Activated CD4-positive, alpha-beta T cell treated with anti-CD3 and anti-CD28 coated beads, Interleukin-2, amount 10 ng/mL, durations not matched to agents 24 days and 14 days (primary cell): ENCODE measurements at places on chromosomes 7 and 10. TPM values are rescaled to one million over a fixed set of nuclear protein-coding genes. Genes with fewer than 3 reads are reported as not detected.

- peak overlapping the region; percentile 50 for H3K4me3 ChIP-seq
- H3K4me1 ChIP-seq = peaks cover 20% of the 10 kb centered on the region
- H3K27ac ChIP-seq = peak overlapping the region; percentile 87
Measured at GRCh38 chr10:5629303-5630111, 36.9 kb downstream of the ASB13 start.

GRCh38 chr7:124100190-124100589 is 67.3 kb upstream of the TMEM229A start:
- H3K27ac ChIP-seq = no peak overlapping the region
- no peaks in the 10 kb centered on the region for H3K36me3 ChIP-seq
- no peaks in the 10 kb centered on the region for H3K27me3 ChIP-seq
- no peak for DNase-seq

GRCh38 chr10:3671386-3671955 is 113.5 kb downstream of the KLF6 start:
- DNase-seq = no peak
- H3K27me3 ChIP-seq = peaks cover 5% of the 10 kb centered on the region
- H3K4me3 ChIP-seq = no peak overlapping the region
- H3K4me1 ChIP-seq = peaks cover 32% of the 10 kb centered on the region
- H3K36me3 ChIP-seq = no peaks in the 10 kb centered on the region

- H3K36me3 ChIP-seq = no peaks in the 10 kb centered on the region
- no peak for DNase-seq
- no peak overlapping the region for H3K4me3 ChIP-seq
- H3K27ac ChIP-seq = no peak overlapping the region
- H3K27me3 ChIP-seq = no peaks in the 10 kb centered on the region
- no peaks in the 10 kb centered on the region for H3K4me1 ChIP-seq
Measured at GRCh38 chr10:82762641-82763040, 887.6 kb downstream of the NRG3 start.

- H3K27me3 ChIP-seq = no peaks in the 10 kb centered on the region
- H3K27ac ChIP-seq = no peak overlapping the region
- peaks cover 29% of the 10 kb centered on the region for H3K36me3 ChIP-seq
- DNase-seq = no peak
- peaks cover 28% of the 10 kb centered on the region for H3K4me1 ChIP-seq
Measured at GRCh38 chr7:22989643-22990587, 24.0 kb downstream of the HYCC1 start.

GRCh38 chr10:3090914-3091787 is 23.8 kb downstream of the PFKP start:
- peak overlapping the region; percentile 89 for H3K27ac ChIP-seq
- H3K4me1 ChIP-seq = peaks cover 66% of the 10 kb centered on the region
- H3K27me3 ChIP-seq = no peaks in the 10 kb centered on the region
- peak; percentile 72 for DNase-seq
- H3K36me3 ChIP-seq = peaks cover 64% of the 10 kb centered on the region
- peak overlapping the region; percentile 74 for H3K4me3 ChIP-seq

DNA sequence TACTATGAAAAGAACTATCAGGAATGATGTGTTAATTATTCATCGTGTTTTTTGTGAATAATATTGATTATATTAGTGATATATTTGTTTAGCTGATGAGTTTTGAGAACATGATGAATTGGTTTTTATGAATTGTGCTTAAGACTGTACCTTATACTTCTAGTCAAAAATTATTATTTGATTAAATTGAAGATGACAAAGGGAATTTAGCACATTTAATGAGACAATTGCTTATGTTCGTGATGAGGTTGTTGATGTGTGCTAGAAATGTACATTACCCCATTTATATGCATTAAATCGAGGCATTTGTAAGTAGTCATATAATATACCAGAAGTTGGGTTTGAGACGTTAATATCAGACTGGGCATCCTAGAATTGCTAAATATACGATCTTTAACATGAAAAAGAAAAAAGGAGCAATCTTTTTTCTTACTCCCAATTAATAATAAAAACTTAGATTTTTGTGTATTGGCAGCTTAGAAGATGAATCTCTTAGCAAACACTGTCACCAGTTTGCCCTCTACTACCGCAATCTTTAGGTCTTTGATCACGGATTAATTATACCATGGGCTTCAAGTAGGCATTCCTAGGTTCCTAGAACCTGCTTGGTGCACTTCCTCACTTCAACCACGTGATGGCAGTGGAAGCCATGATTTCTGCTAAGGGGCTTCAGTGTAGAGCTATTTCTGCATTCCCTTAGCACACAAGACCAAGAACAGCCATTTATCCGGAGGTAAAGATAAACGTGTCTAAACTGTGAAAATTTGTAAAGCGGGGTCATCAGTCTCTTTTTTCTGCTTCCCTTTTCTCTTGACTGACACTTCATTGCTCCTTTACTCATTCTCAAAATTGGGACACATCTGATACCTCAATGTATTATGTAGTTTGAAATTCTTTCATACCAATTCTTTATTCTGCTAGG is 1.6 kb downstream of the KLHDC10 start:
- H3K27me3 ChIP-seq = no peaks in the 10 kb centered on the region
- H3K4me1 ChIP-seq = peaks cover 27% of the 10 kb centered on the region
- H3K36me3 ChIP-seq = peaks cover 8% of the 10 kb centered on the region
- H3K4me3 ChIP-seq = peak overlapping the region; percentile 4
- DNase-seq = peak; percentile 88

DNA sequence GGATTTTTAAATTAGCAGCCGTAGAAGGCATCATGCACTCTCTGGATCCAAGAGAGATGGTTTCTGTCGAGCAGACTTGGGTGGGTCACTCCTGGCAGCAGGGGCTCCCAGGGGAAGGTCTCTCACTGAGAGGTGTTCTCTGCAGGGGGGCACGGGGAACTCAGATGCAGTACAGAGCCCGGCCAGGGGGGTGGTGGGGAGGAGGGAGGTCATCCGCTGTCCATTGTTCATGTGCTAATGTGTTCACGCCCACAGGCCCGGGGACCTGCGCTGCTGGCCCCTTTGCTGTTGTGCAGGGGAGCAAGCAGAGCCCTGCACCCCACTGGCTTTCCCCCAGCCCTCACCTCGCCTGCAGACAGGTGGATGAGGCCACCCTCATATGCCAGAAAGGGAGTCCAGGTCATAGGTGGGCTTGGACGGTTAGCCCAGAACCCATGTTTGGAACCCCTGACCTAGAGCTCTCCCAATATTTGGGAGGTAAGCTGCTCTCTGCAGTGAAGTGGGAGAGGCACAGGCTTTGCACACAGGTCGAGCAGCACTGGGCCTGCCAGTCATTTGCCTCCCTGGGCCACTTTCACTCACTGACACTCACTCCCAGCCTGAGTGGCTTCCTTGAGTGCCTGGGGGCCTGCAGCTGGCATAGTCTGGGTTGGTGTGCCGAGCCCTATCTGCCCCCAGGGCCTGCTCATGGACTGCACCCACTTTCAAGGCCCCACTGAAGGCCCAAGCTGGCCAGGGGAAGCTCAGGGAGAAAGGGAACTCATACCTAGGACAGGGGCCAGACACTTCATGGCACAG is 12.6 kb upstream of the TBRG4 start:
- DNase-seq = no peak
- H3K4me1 ChIP-seq = peaks cover 13% of the 10 kb centered on the region
- H3K27ac ChIP-seq = peak overlapping the region; percentile 87

DNA sequence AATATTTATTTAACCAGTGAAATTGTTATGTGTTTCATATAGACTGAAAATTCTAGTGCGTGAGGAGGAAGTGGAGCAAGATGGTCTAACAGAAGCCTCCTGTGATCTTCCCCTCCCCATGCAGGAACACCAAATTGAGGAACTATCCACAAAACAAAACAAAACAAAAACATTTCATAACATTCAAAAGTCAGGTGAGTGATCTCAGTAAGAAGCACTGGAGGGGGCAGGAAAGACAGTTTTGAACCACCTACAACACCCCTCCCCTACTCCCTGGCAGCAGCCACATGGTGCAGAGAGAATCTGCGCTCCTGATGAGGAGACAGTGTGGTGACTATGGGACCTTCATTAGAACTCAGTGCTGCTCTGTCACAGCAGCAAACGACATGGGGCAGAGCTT is 221.9 kb upstream of the SEMA3C start:
- H3K27me3 ChIP-seq = no peaks in the 10 kb centered on the region
- no peaks in the 10 kb centered on the region for H3K4me1 ChIP-seq
- no peak for DNase-seq
- H3K27ac ChIP-seq = no peak overlapping the region
- no peaks in the 10 kb centered on the region for H3K36me3 ChIP-seq
- no peak overlapping the region for H3K4me3 ChIP-seq

DNA sequence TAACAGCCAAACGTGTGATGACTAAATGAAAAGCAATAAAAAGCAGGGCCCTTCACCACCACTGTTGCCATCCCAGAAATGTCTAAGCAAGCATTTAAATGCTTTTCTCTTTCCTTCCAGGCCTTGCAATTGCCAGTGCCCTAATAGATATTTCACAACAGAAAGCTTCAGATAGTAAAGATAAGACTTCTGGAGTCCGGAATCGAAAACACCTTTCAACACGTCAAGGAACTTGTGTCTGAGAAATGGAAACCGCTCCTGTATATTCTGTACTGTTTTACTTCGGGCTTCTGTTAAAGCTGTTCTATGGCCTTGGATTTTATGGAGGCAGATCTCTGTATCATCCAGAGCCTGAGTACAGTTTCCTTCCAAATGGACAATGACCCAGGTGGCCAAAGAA is 328.5 kb downstream of the GFRA1 start:
- no peaks in the 10 kb centered on the region for H3K27me3 ChIP-seq
- H3K4me3 ChIP-seq = no peak overlapping the region
- H3K27ac ChIP-seq = no peak overlapping the region
- H3K4me1 ChIP-seq = no peaks in the 10 kb centered on the region

DNA sequence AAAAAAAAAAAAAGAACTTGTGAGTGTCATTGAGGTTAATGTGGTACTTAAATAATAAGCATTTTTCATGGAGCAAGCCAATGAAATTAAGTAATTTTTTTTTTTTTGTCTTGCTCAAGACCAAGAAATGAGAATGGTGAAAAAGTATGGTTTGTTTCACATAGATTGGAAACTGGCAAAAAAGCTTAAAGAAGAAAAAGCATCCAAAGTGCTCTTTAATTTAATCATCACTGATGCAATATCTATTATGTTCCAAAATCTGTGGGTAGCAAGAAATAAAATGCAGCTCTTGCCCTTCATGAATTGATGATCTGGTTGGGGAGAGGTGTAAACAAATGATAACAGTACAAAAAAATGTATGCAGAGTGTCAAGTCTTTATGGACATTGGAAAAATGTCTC is 980.6 kb downstream of the REEP3 start:
- H3K4me1 ChIP-seq = no peaks in the 10 kb centered on the region
- no peak overlapping the region for H3K4me3 ChIP-seq
- no peak for DNase-seq
- H3K36me3 ChIP-seq = no peaks in the 10 kb centered on the region

- H3K27ac ChIP-seq = no peak overlapping the region
- H3K27me3 ChIP-seq = no peaks in the 10 kb centered on the region
- no peak for DNase-seq
- peaks cover 22% of the 10 kb centered on the region for H3K4me1 ChIP-seq
- H3K36me3 ChIP-seq = peaks cover 6% of the 10 kb centered on the region
Measured at GRCh38 chr7:17307000-17307399, 8.5 kb downstream of the AHR start.

DNA sequence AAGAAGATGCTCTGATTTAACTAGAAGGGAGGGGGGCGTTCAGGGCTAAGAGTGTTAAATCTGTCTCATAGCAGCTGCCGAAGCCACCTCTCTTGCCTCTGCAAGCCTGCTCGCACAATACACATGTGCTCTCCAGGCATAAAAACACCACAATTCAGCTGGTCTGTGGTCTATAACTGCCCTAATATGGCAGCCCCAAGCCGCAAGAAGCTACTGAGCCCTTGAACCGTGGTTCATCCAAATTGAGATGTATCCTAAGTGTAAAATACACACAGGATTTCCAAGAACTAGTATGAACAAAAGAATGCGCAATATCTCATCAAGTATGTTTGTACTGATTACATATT is 70.8 kb upstream of the FGFR2 start:
- H3K36me3 ChIP-seq = no peaks in the 10 kb centered on the region
- DNase-seq = no peak
- peaks cover 4% of the 10 kb centered on the region for H3K27me3 ChIP-seq
- H3K27ac ChIP-seq = no peak overlapping the region
- H3K4me3 ChIP-seq = no peak overlapping the region
- no peaks in the 10 kb centered on the region for H3K4me1 ChIP-seq

GRCh38 chr10:21300551-21300950 is 224.9 kb downstream of the SKIDA1 start:
- no peak overlapping the region for H3K27ac ChIP-seq
- no peaks in the 10 kb centered on the region for H3K4me1 ChIP-seq
- no peak overlapping the region for H3K4me3 ChIP-seq
- no peaks in the 10 kb centered on the region for H3K36me3 ChIP-seq
- DNase-seq = no peak

GRCh38 chr7:68043546-68043945 is 1046.9 kb downstream of the TYW1 start:
- no peak overlapping the region for H3K27ac ChIP-seq
- H3K36me3 ChIP-seq = no peaks in the 10 kb centered on the region
- H3K27me3 ChIP-seq = no peaks in the 10 kb centered on the region

The TACC2 gene
- total RNA-seq = not detected in 2 replicates

The MORN4 gene
- total RNA-seq = 2.2 and 2.4 TPM in 2 replicates

The FKBP6 gene
- not detected in 2 replicates for total RNA-seq

The ZNF398 gene
- 11.7 and 14.2 TPM in 2 replicates for total RNA-seq

The CYP3A4 gene
- total RNA-seq = not detected in 2 replicates

The NPFFR1 gene
- not detected in 2 replicates for total RNA-seq

The ACTR3C gene
- 7.9 and 11.7 TPM in 2 replicates for total RNA-seq

The RNF133 gene
- not detected in 2 replicates for total RNA-seq

The CXCL12 gene
- total RNA-seq = not detected in 2 replicates

The KCNH2 gene
- 0.36 and 0.37 TPM in 2 replicates for total RNA-seq

The TFPI2 gene
- not detected in 2 replicates for total RNA-seq

The DRGX gene
- total RNA-seq = 0.09 TPM in 1 of 2 replicates, not detected in the other
